Hematopoietic multipotent progenitor cell treated with erythropoietin and hydrocortisone succinate and interleukin-3 and kit ligand, for 8 days (in vitro differentiated cells): ENCODE measurements at places on chromosomes 7 and 10.
A peak's percentile ranks its signal among the peaks of the same experiment; 100 is the strongest.

- DNase-seq = peak; percentile 38
These were observed at the start of gene AOAH for GRCh38 chr7:36723951-36724664. AOAH (minus strand) TSS chr7:36724494; CDS start chr7:36724148, 346 bp downstream.

GRCh38 chr10:16585103-16585502, 63.4 kb upstream of the C1QL3 start:
- no peak for DNase-seq

- no peak for DNase-seq
These were observed 233.9 kb downstream of the DNAJB6 start for GRCh38 chr7:157570531-157571200.

GRCh38 chr10:3992382-3993178, 207.6 kb upstream of the KLF6 start:
- DNase-seq = no peak
